Hippocampal formation (tissue), 2 donors: ENCODE measurements at places on chromosomes 5 and 9.
A peak's percentile ranks its signal among the peaks of the same experiment; 100 is the strongest.

DNA sequence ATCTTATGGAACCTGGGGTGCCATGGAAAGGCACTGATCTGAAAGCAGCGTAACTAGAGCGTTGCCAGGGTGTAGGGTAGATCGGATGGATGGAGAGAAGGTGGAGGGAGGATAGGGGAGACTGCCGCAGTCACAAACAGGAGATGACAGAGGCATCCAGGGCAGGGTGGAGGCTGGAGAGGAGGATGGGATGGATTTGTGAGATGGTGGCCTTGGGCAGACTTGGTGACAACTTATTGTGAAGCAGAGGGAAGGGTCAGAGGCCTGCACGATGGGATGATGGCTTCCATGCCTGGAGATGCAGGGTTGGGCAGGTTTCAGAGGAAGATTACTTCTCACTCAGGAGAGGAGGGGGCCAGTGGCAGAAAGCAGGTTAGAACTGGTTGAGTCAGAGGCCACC lies 2.4 kb downstream of the GLIPR2 start:
- DNase-seq, result no peak

GRCh38 chr5:113761594-113761993 lies 248.1 kb downstream of the YTHDC2 start:
- DNase-seq, result no peak

DNA sequence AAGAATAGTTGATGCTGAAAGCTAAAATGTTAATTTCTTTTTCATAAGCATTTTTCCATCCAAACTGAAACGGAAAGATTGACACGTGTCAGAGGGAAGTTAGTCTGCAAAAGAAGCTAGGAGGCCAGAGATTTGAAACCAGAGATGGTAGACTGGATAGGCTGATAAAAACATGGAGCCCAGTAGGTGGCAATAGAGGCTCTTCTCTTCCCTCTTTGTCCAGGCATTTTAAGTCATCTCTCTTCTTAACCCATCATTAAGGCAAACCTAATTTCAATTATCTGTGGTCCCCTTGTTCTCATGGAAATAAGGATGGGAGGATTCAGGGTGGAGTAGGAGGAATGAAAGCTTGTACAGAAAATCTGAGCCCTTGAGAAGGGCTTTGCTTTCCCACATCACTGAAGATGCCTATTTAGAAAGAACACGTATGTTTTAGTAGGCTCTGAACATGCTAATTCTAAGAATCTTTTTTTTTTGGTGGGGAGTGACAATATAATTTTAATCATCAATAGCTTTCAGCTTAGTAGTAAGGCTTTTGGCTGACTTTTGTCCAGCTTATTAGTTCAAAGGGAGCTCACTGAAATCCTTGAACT lies 66.6 kb downstream of the ZNF474 start:
- DNase-seq, result peak; percentile 78

DNA sequence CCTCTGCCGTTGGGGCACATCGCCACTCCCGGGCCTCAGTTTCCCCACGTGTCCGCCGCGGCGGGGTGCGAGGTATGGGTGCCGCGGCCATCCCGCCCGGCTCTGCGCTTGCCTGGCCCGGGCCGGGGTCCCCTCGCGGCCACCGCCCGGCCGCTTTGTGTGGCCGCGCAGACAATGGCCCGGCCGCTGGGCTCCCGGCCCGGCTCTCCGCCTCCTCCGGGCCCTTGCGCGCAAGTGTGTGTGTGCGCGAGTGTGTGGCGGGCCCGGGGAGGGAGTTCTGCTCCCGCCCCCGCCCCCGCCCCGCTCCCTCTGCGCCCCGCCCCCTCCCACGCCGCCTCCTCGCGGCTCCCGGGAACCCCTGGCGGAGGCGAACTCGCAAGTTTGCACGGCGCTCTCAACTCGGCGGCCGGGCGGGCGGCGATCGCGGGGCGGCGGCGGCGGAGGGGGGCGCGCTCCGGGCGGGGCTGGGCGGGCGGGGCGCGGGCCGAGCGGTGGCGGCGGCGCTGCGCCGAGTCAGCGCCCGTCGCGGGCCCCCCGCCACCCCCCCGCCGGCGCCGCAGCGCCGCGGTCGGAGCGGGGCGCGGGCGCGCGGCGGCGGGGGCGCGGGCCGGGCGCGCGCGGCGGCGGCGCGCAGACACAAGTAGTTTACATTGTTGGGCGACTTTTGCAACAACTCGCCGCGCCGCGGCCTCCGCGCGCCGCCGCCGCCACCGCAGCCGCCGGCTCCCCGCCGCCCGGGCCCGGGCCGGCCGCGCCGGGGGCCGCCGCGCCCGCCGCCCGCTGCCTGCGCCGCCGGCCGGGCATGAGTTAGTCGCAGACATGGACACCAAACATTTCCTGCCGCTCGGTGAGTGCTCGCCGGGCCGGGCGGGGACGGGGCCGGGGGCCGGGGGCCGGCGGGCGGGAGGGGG lies at the start of gene RXRA:
RXRA (plus strand) TSS at position 643 of the 911 bp plus-strand sequence; CDS start at position 820, 177 bp downstream.
- peak; percentile 64 for DNase-seq

GRCh38 chr5:150192462-150192861 lies 2.6 kb downstream of the SLC6A7 start:
- DNase-seq, result no peak

- DNase-seq, result no peak
These were observed 16.8 kb downstream of the AOPEP start for GRCh38 chr9:94743035-94743954.

GRCh38 chr5:2700876-2701275 lies 50.6 kb downstream of the IRX2 start:
- DNase-seq, result no peak

DNA sequence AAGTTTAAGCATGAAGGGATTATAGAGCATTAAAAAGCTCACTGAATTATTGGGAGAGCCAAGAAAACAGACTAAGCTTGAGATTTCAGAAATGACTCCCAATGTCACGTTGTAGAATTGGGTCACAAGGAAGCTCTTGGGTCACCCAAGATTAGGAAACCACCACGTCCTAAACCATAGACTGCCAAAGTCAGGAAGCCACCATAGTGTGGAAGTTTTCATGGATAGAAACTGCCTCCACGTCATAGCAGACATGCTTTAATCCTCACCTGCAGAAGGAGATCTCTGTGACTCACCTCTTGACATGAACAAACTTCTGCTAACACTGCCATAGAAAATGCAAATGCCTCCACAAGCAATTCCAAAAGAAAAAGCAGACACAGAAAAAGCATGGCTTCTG lies 106.3 kb downstream of the SLC1A3 start:
- no peak for DNase-seq

GRCh38 chr9:132541051-132541450 lies 41.4 kb upstream of the BARHL1 start:
- DNase-seq, result no peak

- no peak for DNase-seq
These were observed 141.4 kb upstream of the LMX1B start for GRCh38 chr9:126472198-126472947.
